Sigmoid colon (tissue), 7 donors: ENCODE measurements at places on chromosomes 5 and 9.

DNA sequence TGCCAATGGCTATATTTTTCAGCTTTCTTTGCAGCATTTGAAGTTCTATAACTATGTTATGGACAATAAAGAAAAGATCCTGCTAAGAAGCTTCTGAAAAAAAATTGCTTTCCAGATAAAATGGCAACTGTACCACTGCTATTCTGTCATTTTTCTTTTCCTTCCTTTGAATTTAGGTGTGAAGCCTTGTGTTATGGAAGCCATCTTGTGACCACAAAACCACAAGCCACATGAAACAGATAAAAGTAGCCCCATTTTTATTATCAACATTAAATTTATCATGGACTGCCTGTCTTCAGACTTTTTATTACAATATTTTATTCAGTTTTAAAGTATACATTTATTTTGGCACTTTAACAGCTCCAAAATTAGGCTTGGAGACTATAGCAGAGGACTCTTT is 289.9 kb upstream of the ACTBL2 start:
- H3K27ac ChIP-seq, result no peak overlapping the region
- H3K27me3 ChIP-seq, result no peaks in the 10 kb centered on the region
- H3K4me1 ChIP-seq, result no peaks in the 10 kb centered on the region

GRCh38 chr5:94540856-94541494 is 77.4 kb downstream of the KIAA0825 start:
- no peak overlapping the region for H3K4me3 ChIP-seq
- no peaks in the 10 kb centered on the region for H3K27me3 ChIP-seq
- DNase-seq, result no peak
- H3K36me3 ChIP-seq, result no peaks in the 10 kb centered on the region
- no peaks in the 10 kb centered on the region for H3K4me1 ChIP-seq

- DNase-seq, result no peak
- no peaks in the 10 kb centered on the region for H3K4me1 ChIP-seq
- H3K27ac ChIP-seq, result no peak overlapping the region
- H3K27me3 ChIP-seq, result no peaks in the 10 kb centered on the region
- H3K36me3 ChIP-seq, result no peaks in the 10 kb centered on the region
- H3K4me3 ChIP-seq, result no peak overlapping the region
Observed at GRCh38 chr9:20340511-20340861, 281.8 kb downstream of the MLLT3 start.

- H3K36me3 ChIP-seq, result no peaks in the 10 kb centered on the region
- no peaks in the 10 kb centered on the region for H3K27me3 ChIP-seq
- no peaks in the 10 kb centered on the region for H3K4me1 ChIP-seq
- peak overlapping the region; percentile 24 for H3K4me3 ChIP-seq
- H3K27ac ChIP-seq, result peak overlapping the region; percentile 72
Observed at GRCh38 chr9:91117959-91118703, 243.6 kb downstream of the AUH start.

DNA sequence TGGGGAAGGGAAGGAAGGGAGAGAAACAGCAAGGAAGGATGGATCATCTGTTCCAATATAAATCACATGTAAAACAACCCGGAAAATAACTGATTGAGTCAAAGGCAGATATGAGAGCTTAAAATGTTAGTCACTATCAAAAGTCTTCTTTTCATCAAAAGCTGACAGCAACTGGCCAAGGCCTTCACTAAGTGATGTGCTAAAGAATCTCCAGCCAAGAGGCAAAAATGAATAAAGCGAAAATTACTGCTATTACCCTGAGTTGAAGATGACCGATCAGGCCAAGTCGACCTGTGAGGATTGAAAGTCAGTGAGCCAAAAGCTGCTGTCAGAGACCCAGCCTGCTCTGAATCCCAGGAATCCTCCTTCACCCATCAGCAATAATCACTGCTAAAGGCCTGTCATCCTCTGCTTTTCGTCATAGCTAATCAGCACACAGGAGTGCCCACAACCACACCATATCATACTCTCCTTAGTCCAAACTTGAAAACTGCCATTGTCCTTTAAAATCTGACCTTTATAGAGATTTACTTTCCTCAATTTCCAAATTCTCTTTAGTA is 736.9 kb downstream of the TLE1 start:
- no peak for DNase-seq
- no peaks in the 10 kb centered on the region for H3K4me1 ChIP-seq
- no peaks in the 10 kb centered on the region for H3K36me3 ChIP-seq
- H3K4me3 ChIP-seq, result no peak overlapping the region
- H3K27ac ChIP-seq, result no peak overlapping the region

DNA sequence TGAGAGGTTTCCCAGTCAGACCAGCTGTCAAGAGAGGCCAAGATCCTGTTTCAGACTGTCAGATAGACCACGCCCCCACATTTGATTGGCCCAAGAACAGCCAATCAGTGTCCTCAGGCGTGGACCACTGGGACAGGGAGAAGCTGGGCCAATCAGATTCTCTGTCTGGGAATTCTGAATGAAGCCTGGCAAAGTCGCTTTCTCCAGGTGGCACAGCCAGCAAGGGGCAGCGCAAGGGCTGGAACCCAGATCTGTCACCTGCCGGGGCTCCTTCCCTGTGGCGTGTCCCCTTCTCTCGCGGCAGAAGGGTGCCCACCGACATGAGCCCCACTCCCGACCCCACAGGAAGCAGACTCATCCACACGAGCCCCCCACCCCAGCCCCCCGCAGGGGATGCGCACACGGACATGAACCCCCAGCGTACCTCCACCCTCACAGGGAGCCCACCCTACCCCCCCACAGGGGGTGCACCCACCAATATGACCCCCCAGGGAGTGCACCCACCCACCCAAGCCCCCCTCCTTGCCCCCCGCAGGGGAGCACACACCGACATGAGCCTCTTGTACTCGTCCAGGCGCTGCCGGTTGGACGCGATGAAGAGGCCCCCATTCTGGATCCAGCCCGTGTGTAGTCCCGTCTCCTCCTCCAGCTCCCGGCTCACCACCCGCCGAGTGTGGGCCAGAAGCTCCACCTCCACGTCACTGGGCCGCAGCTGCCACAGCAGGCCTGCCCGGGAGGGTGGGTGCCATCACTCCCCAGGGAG is 6.1 kb downstream of the SARDH start:
- no peak overlapping the region for H3K27ac ChIP-seq
- no peak overlapping the region for H3K4me3 ChIP-seq
- DNase-seq, result peak; percentile 51
- H3K4me1 ChIP-seq, result no peaks in the 10 kb centered on the region
- no peaks in the 10 kb centered on the region for H3K36me3 ChIP-seq
